ENCODE measurements at places on chromosomes 7 and 10.

GRCh38 chr10:130188195-130189175 is 52.3 kb downstream of the GLRX3 start:
- ATAC-seq, result no peak

- ATAC-seq, result peak; percentile 85
These were observed at the start of gene DNAJC12 for GRCh38 chr10:67837541-67838314. DNAJC12 (minus strand) TSS chr10:67838188; CDS start chr10:67838011, 177 bp downstream.

DNA sequence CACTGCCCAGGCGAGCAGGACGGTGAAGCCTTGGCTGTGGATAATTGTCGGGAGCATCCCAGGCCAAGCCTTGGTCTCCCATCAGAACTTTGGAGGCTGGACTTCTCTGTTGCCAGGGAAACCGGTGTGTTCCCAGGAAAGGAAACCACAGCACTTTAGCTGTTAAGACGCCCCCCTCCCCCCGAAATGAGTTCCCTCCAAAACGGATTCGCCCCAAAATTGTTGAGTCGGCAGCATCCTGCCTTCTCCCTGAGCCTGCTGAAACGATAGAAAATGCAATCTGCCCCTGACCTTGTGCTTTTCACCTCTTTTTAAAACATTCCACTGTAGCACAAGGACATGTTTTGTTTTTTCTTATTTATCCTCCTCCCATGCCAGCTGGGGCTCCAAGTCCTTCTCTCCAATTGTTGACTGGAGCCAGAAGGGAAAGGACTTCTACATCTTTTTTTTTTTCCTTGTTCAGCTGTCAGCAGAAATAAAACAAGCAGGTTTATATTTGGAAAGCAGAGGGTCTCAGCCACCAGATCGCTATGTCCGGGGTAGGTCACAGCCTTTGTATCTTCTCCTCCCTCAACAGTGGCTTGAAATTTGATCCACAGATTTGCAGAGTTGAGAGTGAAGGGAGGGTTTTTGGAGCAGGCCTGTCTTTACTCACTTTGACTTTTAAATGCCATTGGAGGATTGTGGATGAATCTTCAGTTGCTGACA is 116.5 kb downstream of the ZMIZ1 start:
- ATAC-seq, result no peak

GRCh38 chr10:107618504-107618994 is 454.0 kb upstream of the SORCS1 start:
- ATAC-seq, result no peak

DNA sequence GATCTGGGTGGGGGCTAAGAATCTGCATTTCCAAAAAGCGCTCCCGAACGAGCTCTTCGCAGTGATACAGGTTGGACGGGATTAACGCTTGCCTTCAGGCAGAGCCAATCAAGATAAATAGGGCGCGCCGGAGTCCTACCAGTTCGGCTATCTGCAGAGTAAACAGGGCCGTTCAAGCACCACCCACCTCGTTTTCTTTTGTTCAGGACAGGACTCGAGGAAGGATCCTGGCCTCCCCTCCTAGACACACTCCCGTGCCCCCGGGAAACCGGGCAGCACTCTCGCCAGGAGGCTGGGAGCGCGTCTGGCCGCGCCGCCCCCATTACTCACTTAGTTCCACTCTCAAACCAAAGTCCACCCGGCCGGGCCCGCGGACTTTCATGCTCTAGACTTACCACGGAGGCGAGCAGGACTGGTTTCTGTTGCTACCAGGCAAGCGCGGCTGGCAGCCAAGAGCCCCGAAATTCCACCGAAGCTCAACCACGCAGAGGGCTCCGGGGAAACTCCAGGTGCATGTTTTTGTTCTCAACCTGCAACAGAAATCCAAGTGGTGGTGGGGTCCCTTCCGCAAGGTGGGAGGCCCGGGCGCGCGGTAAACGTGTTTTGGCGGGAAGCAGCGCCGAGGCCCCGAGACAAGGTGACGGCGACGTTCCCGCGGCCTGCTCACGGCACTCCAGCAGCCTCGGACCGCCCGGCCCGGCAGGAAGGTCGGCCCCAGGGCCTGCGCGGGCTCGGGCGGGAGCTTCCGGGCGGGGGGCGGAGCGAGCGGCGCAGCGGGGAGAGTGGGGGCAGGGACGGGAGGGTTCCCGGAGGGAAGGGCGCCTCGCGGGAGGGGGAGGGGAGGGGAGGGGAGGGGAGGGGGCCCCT is 12.7 kb downstream of the HNRNPF start:
- peak; percentile 93 for ATAC-seq

DNA sequence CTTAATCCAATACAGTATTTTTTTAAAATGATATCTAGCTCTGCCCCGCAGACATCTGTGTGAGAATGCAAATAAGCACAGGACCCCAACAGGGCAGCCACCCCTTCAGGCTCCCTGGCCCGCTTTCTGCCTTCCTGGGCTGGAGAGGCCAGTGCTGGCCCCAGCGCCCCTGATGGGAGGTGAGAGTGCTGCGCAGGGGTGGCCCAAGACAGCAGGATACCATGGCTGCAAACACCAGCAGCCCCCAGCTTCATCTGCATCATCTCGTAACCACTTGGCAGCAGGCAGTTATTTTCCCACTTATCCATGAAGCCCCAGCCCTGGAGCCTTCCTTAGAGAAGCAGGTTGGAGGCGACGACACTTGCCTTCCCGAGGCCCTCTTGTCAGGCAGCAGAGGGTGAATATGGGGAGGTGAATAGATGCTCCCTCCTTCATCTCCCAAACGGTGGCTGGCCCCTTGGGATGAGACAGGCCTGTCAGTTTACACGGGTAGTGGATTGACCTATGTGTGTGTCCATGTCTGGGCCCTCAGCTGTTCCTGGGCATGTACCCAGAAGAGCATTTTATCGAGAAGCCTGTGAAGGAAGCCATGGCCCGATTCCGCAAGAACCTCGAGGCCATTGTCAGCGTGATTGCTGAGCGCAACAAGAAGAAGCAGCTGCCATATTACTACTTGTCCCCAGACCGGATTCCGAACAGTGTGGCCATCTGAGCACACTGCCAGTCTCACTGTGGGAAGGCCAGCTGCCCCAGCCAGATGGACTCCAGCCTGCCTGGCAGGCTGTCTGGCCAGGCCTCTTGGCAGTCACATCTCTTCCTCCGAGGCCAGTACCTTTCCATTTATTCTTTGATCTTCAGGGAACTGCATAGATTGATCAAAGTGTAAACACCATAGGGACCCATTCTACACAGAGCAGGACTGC is 71.2 kb downstream of the ALOX5 start:
- no peak for ATAC-seq

- no peak for ATAC-seq
These were observed 76.4 kb upstream of the ZMIZ1 start for GRCh38 chr10:78992333-78992732.

- ATAC-seq, result no peak
These were observed 31.3 kb downstream of the HIBADH start for GRCh38 chr7:27631391-27631790.

- ATAC-seq, result no peak
These were observed 329.1 kb downstream of the MAGI2 start for GRCh38 chr7:79124331-79124730.

- ATAC-seq, result no peak
These were observed 58.6 kb upstream of the COL13A1 start for GRCh38 chr10:69742928-69743602.

DNA sequence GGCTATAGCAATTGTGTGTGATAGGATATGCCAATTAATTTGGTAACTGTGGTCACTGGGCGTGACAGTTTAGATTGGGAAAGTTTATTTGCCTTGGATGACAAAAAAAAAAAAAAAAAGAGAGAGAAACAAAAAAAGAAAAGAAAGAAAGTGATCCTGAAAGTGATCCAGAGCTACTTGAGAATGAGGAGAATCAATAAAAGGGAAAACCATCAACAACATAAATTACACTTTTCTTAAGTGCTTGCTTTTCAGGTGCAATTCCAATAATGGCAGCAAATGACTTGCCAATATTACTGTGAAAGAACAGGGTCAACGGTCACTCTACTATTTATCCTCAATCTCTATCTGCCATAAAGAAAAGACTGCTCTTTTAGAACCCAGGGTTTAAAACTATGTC is 191.8 kb upstream of the SEMA3C start:
- ATAC-seq, result no peak

DNA sequence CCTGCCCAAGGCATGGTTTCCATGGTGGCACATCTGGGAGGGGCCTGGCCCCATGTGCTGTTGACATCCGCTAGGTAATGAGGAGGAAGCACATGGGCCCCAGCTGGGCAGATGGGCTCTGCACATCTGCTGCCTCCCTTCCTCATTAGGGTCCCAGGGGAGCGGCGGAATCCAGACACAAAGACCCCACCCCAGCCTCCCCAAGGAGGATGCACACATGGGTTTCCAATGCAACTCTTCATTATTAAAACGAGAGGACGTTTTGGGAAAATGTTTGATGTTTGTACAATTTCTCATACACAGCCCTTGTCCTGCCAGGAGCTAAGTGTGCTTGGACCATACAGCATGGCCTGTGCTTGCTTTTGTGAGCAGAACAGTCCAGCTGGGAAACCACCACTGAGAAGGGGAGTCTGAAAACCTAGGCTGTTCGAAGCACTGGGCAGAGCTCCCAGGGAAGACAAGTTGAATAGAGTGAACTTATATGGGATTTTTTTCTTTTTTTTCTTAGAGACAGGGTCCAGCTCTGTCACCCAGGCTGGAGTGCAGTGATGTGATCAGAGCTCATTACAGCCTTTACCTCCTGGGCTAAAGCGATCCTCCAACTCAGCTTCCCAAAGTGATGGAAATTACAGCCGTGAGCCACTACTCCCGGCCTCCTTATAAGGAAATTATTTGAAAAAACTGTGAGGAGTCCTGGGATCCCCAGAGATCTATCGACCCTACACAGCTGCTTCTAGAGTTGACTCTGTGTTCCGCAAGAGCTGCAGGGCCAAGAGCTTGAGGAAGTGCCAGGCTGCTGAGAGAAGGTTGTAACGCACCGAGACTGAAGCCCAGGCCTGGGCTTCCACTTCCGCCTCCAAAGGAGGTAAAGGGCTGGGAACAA is 23.4 kb downstream of the FAM107B start:
- peak; percentile 85 for ATAC-seq

Data from gastroesophageal sphincter (tissue), 4 donors.